Hematopoietic multipotent progenitor cell treated with erythropoietin and hydrocortisone succinate and interleukin-3 and kit ligand, for 15 days (in vitro differentiated cells): ENCODE measurements at places on chromosomes 12 and 14.
A peak's percentile ranks its signal among the peaks of the same experiment; 100 is the strongest.

- DNase-seq = no peak
These were observed at the start of gene AGAP2 for GRCh38 chr12:57738661-57739237. TSS of gene AGAP2 (minus strand) at chr12:57738742. CDS start at chr12:57738246, 496 bp downstream.

- peak; percentile 51 for DNase-seq
These were observed 61.6 kb downstream of the RIN3 start for GRCh38 chr14:92575061-92575747.

GRCh38 chr12:113808095-113808951, 157.8 kb downstream of the RBM19 start:
- no peak for DNase-seq

- no peak for DNase-seq
These were observed 5.6 kb downstream of the MSI1 start for GRCh38 chr12:120363274-120363855.
